Activated CD4-positive, alpha-beta memory T cell treated with anti-CD3 and anti-CD28 coated beads for 36 hours (primary cell): ENCODE measurements at places on chromosomes 2 and 18. TPM values are rescaled to one million over a fixed set of nuclear protein-coding genes. Genes with fewer than 3 reads are reported as not detected.

C2orf78 gene
- not detected for total RNA-seq

DNA sequence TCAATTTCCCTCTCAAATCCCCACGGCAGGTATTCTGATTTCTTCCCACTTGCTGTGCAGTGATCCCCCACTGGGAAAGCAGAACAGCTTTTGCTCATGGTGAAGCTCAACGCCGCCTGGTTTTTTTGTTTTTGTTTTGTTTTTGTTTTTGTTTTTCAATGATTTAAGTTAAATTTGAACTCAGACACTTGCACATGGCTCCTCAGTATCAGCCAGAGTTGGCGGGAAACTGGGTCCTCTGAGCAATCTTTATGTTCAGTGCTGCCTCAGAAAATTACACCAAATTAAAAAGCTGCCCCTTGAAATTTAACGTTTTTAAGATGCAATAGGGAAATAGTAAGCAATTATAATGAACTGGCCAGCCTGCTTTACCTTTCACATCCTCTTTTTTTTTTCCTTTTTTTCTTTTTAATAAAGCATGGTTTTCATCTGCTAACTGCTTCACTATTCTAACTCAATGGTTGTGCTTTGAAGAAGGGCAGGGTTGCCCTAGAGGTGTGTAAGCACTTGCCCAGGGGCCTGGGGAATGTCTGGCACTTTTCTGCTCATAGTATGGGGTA, 277.0 kb upstream of the HNRNPA3 start:
- H3K27me3 ChIP-seq: peaks cover 10% of the 10 kb centered on the region
- DNase-seq: no peak
- peaks cover 13% of the 10 kb centered on the region for H3K4me1 ChIP-seq
- no peaks in the 10 kb centered on the region for H3K36me3 ChIP-seq

DNA sequence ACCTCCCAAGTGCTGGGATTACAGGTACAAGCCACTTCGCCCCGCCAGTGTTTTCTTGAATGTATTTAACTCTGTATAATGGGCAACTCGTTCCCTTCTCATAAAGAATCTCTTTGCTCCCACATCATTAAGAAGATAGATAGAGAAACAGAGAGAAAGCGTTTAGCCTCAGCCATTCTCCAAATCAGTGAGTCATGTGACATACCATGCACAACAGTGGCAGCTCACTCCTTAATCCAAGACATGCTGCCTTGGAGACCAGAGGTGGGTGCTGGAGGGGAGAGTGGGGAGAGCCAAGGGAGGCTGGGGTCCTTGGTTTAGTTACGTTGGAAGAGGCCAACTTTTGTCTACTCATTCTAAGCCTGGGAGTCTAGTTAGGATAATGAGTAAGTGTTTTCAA, 54.7 kb downstream of the TGIF1 start:
- H3K36me3 ChIP-seq: no peaks in the 10 kb centered on the region
- H3K27me3 ChIP-seq: peaks cover 9% of the 10 kb centered on the region
- DNase-seq: no peak
- H3K27ac ChIP-seq: no peak overlapping the region
- peaks cover 3% of the 10 kb centered on the region for H3K4me1 ChIP-seq

NT5DC4 gene
- total RNA-seq: not detected

DNA sequence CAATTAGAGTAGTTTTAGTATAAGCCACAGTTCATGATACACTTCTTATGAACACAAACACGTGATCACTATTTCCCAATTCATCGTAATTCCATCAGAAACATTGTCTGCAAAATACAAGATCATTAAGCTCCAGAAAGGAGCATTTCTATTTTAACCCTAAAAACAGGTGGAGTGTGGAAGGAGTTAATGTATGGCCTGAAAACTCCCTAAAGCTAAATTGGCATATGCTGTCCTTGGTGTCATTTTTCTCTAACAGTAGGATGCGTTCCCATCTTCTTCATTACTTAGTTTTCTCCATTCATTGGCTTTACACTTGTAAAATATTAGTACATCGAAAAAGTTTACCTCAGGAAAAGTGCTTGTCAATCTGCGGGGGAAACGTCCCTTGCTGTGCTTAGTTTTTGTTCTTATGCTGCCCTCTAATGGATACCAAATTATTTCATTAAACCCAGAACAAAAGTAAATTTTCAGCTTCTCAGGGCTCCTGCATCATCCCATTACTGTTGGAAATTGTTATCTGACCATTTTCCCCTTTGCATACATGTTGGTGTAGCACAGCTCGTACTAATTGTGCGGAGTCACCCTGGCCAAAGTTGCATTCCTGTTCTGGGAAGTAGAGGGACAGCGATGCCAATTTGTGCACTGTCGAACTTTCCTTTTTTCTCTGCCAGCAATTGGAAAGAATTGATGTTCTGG, 153.4 kb downstream of the GPD2 start:
- H3K36me3 ChIP-seq: no peaks in the 10 kb centered on the region
- no peak overlapping the region for H3K27ac ChIP-seq
- peak; percentile 10 for DNase-seq

NBEAL1 gene
- total RNA-seq: 10.6 TPM

CPLX4 gene
- total RNA-seq: not detected

POU3F3 gene
- total RNA-seq: not detected

ALLC gene
- not detected for total RNA-seq

NYAP2 gene
- total RNA-seq: not detected

GRCh38 chr2:218732761-218733158, 22.1 kb downstream of the TTLL4 start:
- H3K4me1 ChIP-seq: peaks cover 29% of the 10 kb centered on the region
- DNase-seq: no peak
- H3K27me3 ChIP-seq: no peaks in the 10 kb centered on the region
- peak overlapping the region; percentile 19 for H3K27ac ChIP-seq

DNA sequence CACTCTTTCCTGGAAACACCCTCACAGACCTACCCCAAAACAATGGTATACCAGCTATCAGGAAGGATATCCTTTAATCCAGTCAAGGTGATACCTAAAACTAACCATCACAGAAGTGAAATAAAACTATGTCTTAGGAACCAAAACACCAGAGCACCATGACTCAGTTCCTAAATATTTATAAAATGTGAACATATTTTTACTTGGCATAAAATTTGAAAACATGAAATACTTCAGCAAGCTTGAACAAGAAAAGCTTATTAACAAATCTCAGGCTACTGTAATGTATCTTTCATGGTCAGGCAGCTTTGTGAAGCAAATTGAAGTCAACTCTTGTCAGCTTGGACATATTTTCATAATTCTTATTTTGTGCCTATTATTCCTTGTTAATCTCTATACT, 440.8 kb upstream of the CDH20 start:
- no peaks in the 10 kb centered on the region for H3K27me3 ChIP-seq
- H3K4me1 ChIP-seq: no peaks in the 10 kb centered on the region
- H3K36me3 ChIP-seq: no peaks in the 10 kb centered on the region
- DNase-seq: no peak

CAPN14 gene
- 0.19 TPM for total RNA-seq

DNA sequence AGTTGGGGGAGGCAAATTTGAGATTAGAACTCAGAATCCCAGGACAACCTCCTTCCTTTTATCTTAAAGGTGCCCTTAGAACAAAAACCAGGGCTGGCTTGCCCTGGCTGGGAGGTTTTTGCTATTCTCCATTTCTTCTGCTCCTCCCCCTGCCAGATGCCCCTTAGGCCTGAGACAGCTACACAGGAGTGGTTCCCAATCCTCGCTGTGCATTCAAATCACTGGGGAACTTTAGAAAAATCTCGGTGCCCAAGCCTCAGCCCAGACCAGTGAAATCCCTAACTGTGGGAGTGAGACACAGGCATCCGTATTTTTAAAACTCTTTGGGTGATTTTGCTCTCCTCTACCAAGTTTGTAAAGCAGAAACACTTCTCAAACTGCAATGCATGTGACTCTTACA, 38.8 kb downstream of the LBH start:
- H3K27ac ChIP-seq: no peak overlapping the region
- H3K4me1 ChIP-seq: peaks cover 68% of the 10 kb centered on the region
- H3K36me3 ChIP-seq: peaks cover 1% of the 10 kb centered on the region
- DNase-seq: peak; percentile 3
- H3K4me3 ChIP-seq: no peak overlapping the region

SERPINB11 gene
- not detected for total RNA-seq

CXCR2 gene
- total RNA-seq: not detected
